Thoracic aorta (tissue), 2 donors: ENCODE measurements at places on chromosomes 11 and 22. TPM values are rescaled to one million over a fixed set of nuclear protein-coding genes. Genes with fewer than 3 reads are reported as not detected.

The JAML gene
- 7.6 TPM for total RNA-seq

The OR10D3 gene
- total RNA-seq = not detected

The TRIM6 gene
- total RNA-seq = 6.5 TPM

The CELSR1 gene
- 6.7 TPM for total RNA-seq

The OPCML gene
- not detected for total RNA-seq

The TCN1 gene
- total RNA-seq = not detected

The ALDH3B1 gene
- total RNA-seq = 24.2 TPM

The P4HA3 gene
- 4.4 TPM for total RNA-seq

The MN1 gene
- total RNA-seq = 39.8 TPM

The GAL3ST1 gene
- 1.5 TPM for total RNA-seq

The LAYN gene
- total RNA-seq = 36.6 TPM

The SLC17A6 gene
- not detected for total RNA-seq

The PDGFD gene
- total RNA-seq = 135 TPM

GRCh38 chr22:33492210-33492651 is 428.0 kb downstream of the LARGE1 start:
- no peak for DNase-seq

DNA sequence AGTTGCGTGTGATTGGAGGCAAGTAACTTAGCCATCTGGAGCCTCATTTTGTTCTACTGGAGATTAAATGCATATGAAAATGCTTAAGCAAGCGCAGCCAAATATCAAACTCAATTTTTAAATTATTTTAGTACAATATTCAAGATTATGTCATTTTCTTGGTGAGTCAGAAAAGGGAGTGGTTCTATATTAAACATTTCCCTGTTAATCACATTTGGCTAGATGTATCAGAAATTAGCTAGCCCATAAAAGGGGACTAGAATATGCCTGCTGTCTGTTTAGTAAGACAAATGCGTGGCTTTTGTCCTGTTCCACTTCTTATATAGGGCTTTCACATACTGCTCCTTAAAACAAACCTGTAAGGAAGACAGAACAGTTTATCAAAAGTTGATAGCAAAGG is 35.0 kb upstream of the BMAL1 start:
- DNase-seq = no peak

DNA sequence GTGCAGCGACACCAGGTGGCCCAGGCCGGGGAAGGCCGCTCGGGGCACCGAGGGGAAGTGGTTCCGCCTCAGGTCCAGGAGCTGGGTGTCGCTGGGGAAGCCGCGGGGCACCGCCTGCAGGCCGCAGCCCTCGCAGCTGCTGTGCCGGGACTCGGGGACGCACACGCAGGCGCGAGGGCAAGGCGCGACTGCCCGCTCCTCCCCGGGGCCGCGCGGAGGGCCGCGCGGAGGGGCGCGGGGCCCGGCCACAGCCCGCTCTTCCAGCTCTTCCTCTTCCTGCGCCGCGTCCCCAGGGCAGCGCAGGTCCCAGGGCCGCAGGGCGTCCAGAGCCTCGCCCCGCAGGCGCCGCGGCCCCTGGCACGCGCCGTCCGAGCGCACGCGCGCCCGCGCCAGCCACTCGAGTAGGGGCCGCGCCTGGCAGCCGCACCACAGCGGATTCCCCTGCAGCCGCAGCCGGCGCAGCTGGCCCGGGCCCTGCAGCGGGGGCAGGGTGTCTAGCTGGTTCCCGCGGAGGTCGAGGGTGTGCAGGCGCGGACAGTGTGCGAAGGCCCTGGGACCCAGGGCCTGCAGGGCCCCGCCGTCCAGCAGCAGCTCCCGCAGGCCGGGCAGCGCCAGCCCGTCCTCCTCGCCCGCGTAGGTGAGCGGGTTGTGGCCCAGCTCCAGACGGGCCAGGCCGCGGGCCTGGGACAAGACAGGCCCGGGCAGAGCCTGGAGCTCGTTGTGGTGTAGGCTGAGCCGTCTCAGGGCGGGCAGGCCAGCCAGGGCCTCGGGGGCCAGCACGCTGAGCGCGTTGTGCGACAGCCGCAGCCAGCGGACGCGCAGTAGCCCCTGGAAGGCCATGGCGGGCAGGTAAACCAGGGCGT is 2.8 kb downstream of the CHADL start:
- no peak for DNase-seq

GRCh38 chr11:113540416-113541330 is 65.5 kb upstream of the DRD2 start:
- DNase-seq = no peak

GRCh38 chr22:20637750-20638506 is 130.5 kb downstream of the MED15 start:
- no peak for DNase-seq

GRCh38 chr11:94583866-94584500 is 16.8 kb downstream of the PIWIL4 start:
- DNase-seq = no peak

- DNase-seq = no peak
Measured at GRCh38 chr11:1050581-1051355, 14.2 kb upstream of the MUC6 start.

DNA sequence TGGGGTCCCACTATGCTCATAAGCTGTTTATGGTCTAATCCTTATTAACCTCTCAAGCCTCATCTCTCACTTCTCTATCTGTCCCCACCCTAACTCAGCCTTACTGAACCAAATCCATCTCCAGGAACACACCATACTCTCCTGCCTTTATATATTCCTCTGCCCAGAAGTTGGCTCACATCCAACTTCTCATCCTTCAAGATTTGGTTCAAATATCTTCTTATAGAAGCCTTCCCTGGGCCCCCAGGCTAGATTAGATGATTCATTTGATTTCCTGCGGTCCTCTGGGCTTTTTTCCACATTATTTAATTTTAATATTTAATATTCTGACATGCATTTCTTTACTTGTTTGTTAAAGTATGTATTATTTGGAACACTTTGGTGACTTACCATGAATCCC is 23.2 kb downstream of the MEI1 start:
- no peak for DNase-seq

- DNase-seq = no peak
Measured at GRCh38 chr11:35605706-35606105, 12.6 kb upstream of the FJX1 start.

GRCh38 chr22:20173772-20174171 is 22.9 kb upstream of the CCDC188 start:
- no peak for DNase-seq

DNA sequence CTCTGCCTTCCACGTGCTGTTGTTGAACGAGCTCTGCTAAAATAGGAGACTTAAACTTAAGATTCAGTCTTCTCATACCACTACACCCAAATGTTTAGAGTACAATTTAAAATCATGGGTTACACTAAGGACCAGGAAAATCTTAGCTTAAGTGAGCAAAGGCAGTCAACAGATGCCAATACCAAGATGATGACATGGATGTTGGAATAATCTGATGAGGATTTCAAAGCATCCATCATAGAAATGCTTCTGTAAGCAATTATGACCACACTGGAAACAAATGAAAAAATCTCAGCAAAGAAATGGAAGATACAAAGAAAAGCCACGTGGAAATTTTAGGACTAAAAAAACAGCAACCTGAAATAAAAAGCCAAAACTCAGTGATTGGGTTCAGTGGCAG is 109.8 kb downstream of the ATXN10 start:
- no peak for DNase-seq

DNA sequence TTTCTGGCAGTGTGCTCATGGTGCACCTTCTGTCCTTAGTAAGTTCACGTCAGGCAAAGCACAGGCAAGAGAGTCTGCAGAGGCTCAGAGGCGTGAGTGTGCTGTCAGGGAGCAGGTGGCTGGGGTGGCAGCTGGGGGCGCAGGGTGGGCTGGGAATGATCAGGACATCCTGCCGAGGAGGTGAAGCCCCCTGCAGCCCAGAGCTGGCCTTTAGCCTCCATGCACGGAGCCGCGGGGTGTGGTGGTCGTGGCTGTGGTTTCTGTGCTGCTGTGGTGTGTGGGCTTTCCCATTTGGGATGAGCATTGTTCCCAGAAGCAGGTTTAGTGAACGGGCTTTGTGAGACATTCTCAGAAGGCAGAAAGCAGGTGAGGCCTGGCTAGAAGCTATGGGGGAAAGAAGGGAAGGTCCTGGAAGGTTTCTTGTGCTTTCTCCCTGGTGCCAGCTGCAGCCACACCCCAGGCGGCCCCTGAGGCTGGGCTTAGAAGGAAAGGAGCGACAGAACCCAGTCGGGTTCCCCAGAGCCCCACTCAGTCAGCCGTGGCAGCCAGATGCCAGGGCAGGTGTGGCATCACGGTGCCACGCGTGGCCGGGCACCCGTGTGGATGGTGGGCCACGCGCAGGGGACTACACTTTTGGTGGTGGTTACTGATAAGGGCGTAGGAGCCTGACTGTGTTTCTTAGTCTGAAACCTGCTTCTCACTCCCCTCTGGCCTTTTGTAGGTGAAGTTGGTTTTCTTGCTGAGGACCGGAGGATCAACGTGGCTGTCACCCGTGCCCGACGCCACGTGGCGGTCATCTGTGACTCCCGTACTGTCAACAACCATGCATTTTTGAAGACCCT is 32.0 kb downstream of the IGHMBP2 start:
- DNase-seq = no peak

DNA sequence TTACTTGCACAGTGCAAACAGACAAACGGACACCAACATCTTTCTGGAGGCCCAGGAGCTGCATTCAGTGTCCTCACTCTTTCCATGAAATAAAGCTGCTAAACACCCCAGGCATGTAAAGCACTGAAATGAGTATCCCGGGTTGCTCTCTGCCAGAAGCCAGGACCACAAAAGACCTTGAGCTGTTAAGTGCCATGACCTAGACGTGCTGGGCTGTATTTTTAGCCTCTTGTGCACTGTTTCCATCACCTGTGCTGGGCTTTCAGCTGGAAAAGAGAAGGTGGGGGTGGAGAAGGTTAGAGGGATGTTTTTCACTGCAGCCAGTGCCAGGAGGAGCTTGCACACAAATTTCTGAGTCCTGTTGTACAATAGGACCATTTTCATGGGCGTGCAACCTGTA is 3.4 kb upstream of the KREMEN1 start:
- DNase-seq = no peak

- no peak for DNase-seq
Measured at GRCh38 chr22:39580006-39580441, 9.5 kb downstream of the CACNA1I start.

DNA sequence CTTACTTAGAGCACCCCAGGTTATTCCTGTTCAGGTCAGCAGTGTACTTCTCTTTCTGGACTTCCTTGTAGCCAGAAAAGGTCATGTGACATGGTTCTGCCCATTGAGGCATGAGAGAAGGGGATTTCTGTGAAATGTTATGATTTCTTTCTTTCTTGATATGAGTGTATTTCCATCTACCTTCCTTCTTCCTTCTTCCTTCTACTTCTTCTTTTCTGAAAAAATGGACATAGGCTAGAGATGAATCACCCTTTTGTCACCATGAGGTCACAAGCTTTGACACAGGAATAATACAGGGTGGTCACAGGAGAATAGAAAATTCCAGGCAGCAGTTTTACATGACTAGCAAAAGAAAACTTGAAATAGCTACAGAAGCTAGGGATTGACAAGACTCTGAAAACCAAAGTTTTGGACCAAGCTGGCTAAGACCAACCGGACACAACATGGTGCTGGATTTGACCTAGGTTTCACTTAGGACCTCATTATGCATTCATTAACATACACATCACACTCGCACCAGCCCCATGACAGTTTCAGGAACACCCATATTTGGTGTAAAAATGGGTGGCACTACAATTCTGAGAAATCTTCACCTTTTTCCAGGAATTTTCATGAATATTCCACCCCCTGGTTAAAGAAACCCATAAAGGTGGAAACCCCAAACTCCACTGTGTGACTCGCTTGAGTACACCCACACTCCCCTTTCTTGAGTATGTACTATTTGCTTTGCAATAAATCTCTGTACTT is 21.2 kb upstream of the MAP6 start:
- no peak for DNase-seq

GRCh38 chr11:107821199-107821927 is 37.2 kb downstream of the SLC35F2 start:
- no peak for DNase-seq

- no peak for DNase-seq
Measured at GRCh38 chr11:65898656-65899355, 1.4 kb downstream of the FOSL1 start.

- no peak for DNase-seq
Measured at GRCh38 chr11:61075891-61076290, 26.4 kb upstream of the CD5 start.
